ENCODE measurements at places on chromosomes 3 and 15.
A peak's percentile ranks its signal among the peaks of the same experiment; 100 is the strongest.

- DNase-seq = no peak
These were observed 2.2 kb upstream of the ALPK3 start for GRCh38 chr15:84814916-84815315.

DNA sequence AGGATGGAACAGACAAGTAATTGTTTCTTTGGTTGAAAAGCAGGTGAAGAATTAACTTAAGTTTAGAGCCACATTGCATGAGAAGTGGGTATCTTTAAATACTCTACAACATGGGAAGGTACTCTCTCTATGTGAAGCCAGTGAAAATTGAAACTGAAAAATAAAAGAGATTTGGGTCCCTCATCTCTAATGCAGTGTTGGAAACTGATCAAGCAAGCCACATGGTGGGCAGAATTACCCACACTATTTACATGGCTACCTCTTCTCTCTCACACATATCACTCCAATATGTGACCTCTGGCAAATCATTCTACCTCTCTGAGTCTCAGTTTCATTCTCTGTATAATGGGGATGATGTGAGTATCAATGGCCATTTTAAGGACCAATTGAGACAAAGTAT, 339.0 kb downstream of the IL5RA start:
- DNase-seq = no peak

DNA sequence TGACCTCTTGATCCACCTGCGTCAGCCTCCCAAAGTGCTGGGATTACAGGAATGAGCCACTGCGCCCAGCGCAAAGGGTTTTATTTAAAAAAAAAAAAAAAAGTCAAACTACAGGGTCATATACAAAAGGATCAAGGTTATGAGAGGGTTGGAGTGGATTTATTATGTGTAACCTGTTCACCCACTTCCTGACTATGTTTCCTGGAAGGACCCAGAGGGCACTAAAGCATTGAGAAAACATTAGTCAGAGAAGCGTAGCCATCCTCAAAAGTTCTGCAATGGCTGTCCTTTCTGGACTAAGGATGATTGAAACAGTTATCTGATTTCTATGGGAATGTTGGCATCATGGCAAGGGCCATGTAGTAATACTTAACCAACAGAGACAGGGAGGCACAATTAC, 7.3 kb upstream of the SCAPER start:
- no peak for DNase-seq

DNA sequence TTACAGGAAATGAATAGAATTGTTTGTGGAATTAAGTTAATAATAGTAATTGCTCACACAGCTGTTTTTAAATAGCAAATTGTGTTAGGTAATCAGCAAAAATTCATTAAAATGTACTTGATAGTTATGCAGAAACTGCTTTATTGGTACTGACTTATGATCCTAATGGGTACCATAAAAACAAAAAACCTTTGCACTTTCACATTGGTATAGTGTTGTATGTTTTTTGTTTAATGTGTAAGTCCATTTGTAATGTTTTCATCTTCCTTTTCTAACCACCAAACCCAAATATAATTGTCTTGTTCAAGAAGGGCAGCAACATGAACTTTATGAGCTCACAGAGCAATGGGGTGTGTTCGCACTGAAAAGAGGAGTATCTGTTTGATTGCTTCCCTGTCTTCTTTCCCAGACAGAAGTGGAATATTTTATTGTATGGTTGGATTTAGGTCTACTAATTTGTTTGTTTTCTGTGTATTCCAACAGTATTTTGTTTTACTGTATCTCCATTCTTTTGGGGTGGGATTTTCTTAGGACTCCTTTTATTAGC, 135.8 kb downstream of the TCF12 start:
- DNase-seq = peak; percentile 4

DNA sequence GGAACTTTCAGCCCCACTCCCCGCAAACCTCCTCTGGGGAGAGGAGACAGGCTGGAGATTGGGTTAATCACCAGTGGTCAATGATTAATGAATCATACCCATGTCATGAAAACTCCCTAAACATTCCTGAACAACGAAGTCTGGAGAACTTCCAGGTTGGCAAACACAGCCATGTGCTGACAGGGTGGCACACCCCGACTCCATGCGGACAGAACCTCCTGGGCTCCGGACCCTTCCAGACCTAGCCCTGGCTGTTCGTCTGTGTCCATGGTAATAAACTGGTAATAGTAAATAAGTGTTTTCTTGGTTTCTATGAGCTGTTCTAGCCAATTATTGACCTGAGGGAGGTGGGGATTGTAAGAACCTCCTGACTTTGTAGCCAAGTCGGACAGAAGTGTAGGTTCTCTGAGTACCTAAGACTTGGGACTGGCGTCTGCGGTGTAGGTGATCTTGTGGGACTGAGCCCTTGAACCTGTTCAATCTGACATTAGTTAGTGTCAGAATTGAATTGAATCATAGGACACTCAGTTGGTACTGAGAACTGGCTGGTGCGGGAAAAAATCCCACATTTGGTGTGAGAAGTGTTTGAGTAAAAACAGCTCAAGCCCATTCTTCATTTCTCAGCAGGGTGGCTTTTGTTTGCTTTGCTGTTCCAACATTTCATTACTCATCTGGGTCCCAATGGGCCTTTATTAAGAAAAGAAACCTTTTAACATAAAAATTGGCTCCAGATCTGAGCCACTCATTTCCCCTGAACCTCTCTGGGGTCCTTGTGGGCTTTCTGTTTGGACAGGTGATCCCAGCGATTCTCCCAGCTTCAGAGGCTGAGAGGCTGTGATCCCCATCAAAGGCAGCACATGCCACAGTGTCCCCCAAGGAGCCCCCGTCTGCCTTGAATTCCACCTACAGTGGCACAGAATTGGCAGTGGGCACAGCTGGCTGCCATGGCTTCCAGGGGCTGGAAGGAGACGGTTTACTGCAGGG, 151.0 kb downstream of the TJP1 start:
- DNase-seq = peak; percentile 78

- peak; percentile 90 for DNase-seq
These were observed 50.2 kb downstream of the CHP1 start for GRCh38 chr15:41281236-41281635.

DNA sequence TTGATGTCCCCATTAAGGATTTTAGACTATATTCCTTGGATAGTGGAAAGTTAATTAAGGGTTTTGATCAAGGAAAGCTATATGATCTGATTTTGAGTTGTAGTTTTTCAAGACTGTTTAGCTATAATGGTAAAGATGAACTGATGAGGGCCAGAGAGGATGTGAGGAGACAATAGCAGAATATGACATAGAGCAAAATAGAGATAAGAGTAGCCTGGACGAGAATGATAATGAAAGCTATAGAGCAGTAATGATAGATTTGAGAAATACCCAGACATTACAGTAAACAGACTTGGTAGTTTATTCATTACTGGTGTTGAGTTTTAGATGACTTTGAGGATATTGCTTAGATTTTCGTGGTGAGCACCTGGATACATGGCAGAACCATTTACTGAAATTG, 3.8 kb downstream of the SUCNR1 start:
- no peak for DNase-seq

DNA sequence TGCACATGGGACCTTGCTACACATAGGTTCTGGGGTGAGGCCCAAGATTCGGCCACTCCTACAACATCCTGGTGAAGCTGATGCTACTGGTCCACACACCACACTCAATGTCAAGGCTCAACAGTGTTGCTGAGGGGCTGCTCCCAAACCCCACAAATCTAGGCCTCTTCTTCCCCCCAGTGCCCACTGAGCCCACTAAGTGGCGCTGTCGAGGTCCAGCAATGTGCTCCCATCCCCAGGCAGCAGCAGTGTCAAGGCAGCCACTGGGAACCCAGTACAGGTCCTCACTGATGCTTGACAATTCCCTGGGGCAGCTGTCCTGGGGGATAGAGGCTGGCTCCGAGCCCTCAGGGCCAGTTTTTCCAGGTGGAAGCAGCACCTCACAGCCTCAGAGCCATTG, 21.5 kb downstream of the SCN5A start:
- no peak for DNase-seq

GRCh38 chr3:95343228-95343627, 1280.4 kb downstream of the NSUN3 start:
- DNase-seq = no peak

GRCh38 chr3:122265957-122266356, 59.1 kb upstream of the CSTA start:
- DNase-seq = no peak

- DNase-seq = no peak
These were observed 63.4 kb downstream of the ERC2 start for GRCh38 chr3:56404884-56405283.

GRCh38 chr15:76337059-76337695, 604 bp downstream of the ISL2 start:
- no peak for DNase-seq

GRCh38 chr15:90989040-90989768, 5.1 kb downstream of the PRC1 start:
- DNase-seq = no peak

DNA sequence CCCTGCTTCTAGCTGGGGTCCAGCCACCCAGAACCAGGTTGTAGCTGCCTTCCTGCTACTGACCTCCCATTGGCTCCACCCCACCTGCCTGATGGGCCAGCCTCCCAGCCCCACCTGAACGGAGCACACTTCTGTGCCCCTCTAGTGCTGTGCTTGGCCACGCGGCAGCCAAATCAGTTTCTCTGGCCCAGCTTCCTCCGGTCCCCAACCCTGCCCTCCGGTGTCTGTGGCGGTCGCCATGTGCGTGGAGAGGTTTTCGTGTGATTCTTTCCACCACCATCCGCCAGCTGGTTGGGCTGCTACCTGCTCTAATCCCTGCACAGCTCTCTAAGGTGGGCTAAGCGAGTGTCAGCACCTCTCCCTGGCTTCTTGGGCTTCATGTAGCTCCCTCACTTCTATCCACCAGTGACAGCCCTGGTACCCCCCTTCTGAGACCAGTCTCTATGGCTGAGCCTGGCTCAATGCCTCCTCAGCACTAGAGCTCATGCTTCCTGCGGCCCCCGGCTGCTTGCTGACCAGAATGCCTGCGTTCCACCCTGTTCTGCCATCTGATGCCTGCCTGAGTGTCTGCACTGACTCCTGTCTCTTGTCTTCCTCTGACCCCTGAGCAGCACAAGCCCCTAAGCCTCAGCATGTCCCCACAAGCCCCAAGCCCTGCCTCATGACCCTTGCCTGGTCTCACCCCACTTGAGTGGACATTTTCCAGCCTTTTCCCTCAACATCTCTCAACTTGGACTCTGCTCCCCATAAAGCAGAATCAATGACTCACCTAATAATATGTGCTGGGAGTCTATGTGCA, 23.2 kb upstream of the MAGEF1 start:
- DNase-seq = no peak

DNA sequence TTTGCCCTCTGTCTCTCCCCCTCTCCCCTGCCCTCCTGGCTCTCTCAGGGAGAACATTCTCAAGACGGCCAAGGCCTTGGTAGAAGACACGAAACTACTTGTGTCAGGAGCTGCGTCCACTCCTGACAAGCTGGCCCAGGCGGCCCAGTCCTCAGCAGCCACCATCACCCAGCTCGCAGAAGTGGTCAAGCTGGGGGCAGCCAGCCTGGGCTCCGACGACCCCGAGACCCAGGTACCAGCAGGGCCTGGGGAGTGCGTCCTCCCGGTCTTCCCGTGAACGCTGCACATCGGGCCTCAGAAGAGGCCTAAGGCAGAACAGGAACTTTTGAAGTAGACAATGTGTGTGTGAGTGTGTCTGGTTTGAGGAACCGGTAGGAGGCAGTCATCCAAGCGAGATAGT, 245.4 kb upstream of the TPM1 start:
- DNase-seq = no peak

GRCh38 chr3:15319575-15319974, 12.8 kb downstream of the SH3BP5 start:
- peak; percentile 73 for DNase-seq

- DNase-seq = no peak
These were observed 56.8 kb downstream of the LYZL4 start for GRCh38 chr3:42353631-42354030.

DNA sequence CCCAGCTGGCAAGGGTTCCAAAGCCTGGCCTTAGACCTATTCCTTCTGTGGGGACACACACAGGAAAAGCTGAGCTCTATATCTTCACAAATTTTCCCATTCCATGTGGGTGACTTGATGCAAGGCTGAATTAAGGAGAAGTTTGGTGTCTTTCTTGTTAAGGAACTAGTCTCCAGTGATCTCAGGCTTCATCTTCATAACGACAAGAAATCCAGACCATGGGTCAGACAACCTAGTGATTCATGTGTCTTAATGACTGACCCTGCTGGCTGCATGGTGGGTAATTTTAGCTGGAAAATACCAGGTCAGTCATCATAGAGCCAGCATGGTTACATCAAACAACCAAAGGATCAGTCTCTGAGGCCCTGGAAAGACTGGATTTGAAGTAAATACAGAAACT, 112.7 kb upstream of the SLC4A7 start:
- no peak for DNase-seq

- DNase-seq = peak; percentile 87
These were observed 14.3 kb downstream of the ABCC5 start for GRCh38 chr3:184003187-184003967.

GRCh38 chr3:40312661-40313226, 3.2 kb downstream of the EIF1B start:
- peak; percentile 10 for DNase-seq

DNA sequence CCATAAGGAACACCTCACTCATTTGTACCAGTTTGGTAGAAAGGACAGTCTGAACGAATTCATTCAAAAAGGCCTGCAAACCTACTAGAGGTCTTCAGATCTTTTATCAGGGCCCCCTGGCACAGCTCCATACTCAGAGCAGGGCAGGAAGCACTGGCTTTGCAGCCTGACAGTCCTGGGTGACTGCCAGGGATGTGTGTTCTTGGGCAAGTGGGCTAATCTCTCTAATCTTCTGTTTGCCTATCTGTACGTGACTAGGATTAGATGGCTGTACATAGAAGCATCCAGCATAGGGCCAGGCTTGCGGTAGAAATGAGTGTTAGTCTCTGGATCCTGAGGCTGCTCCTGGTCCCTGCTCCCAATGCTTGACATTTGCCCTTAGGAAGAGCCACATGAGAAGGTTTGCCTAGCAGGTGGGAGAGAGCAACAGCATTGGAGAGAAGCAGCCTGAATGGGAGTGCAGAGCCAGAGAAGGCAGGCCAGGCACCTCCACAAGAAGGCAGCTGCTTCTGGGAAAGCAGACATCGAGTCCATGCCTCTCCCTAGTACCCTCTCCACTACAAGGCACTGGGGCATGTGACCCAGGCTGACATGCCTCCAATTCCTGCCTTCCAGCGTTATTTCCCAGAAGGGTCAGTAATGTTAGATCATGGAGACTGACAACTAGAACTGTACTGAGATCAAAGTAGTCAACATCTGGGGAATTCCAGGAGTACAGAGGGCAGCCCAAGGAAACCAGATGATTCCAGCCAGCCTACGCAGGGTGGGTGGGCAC, 1.0 kb upstream of the CXCR6 start:
- no peak for DNase-seq

GRCh38 chr15:70242951-70243685, 145.4 kb upstream of the TLE3 start:
- DNase-seq = no peak

DNA sequence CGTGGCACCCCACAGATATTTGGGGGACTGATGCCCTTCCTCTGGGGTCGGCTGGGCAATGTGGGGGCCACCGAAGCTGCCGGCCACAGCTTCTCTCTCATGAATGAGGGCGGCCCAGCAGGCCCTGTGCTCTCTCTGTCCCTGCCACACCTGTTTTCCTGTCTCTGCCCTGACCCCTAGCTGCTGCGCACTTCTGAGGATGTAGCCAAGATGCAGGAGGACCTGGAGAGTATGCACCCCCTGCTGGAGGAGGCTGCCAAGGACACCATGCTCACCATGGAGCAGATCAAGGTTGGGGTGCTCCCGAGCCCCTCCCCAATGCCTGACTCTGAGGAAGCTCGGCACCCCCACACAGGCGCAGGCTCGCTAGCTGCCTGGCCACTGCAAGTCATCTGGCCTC, 59.7 kb downstream of the SEMA3G start:
- peak; percentile 19 for DNase-seq
